Activated CD8-positive, alpha-beta memory T cell treated with anti-CD3 and anti-CD28 coated beads for 1 hour (primary cell): ENCODE measurements at places on chromosomes 11 and 22.

DNA sequence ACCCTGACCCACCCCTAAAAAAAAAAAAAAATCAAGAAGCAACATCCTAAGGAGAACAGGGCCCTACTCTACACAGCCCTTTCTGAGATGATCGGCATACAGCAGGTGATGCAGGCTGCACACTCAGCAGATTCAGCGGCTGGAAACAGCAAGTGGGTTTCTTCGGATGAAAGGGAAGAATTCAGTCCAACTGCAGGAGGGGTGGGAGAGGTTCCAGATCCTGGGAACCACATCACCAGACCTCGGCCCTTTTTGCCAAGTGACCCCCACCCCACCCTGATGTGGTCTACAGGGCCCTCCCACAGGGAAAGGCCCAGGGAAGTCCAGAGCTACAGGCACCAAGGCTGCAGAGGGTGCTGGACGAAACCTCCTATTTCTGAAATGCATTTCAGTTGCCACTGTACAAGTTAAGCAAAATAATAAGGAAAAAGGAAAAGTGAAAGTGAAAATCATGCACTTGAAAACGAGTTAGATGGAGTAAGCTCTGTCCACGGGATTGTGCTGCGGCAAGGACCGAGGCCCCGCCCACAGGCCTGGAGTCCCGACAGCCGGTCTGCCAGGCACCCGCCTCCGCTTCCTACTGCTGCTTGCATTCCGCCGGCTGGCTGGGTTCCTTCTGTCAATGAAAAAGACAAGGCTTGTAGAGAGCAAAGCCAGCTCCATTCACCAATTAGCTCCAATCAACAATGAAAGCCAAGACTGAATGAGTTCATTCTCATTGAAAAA lies 16.0 kb upstream of the PHLDA2 start:
- DNase-seq, result no peak

GRCh38 chr11:73382747-73383146 lies 6.5 kb downstream of the RELT start:
- DNase-seq, result no peak

- no peak for DNase-seq
Measured at GRCh38 chr11:69726019-69726418, 22.2 kb upstream of the FGF19 start.

DNA sequence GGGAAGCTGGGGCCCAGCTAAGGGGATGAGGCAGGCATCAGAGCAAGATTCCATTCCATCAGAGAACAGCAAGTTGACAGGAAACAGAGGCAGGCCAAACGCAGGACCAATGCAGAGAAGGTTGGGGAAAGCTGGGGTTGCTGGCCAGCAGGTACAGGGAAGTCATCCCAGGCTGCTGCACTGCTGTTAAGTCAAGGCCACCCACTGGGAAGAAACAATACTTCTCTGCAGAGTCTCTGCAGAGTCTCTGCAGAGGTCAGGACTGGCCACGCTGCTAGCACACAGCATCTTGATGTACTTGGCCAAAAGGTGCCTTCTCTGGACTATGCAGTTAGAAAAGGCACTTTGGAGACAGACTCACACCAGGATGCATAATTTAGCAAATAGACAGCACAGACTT lies 68.5 kb upstream of the CSNK2A3 start:
- DNase-seq, result no peak

DNA sequence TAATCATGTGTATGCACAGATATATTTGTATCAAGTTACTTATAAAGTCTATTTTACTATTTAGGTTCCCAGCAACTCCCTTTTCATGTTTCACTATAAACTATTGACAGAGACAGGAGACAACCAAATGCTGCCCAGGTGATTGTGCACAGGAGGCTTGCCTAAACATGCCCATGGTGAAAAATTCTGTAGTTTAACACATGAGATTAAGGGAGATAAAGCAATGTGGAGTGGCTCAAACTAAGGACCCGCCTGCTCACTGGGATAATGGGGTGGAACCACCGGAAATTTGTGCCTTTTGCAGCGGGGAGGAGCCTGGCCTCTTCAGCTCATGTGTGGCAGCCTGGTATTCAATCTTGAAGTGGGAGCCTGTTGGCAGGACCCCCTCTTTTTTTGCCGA lies 459.5 kb upstream of the CNTN5 start:
- DNase-seq, result no peak

- DNase-seq, result no peak
Measured at GRCh38 chr22:24125941-24126340, 55.3 kb upstream of the SUSD2 start.
